Skeletal muscle tissue (tissue), 5 donors: ENCODE measurements at places on chromosomes 6 and 20. TPM values are rescaled to one million over a fixed set of nuclear protein-coding genes. Genes with fewer than 3 reads are reported as not detected.

Gene VWA7
- 1.0 TPM for total RNA-seq

Gene C20orf202
- total RNA-seq, result 0.52 TPM

Gene ULBP2
- total RNA-seq, result not detected

Gene AIG1
- 31.3 TPM for total RNA-seq

Gene PERP
- 1.0 TPM for total RNA-seq

Gene PROCR
- 50.6 TPM for total RNA-seq
